Suppressor macrophage (primary cell): ENCODE measurements at places on chromosomes 16 and 17.
A peak's percentile ranks its signal among the peaks of the same experiment; 100 is the strongest.

- no peak for DNase-seq
Observed at GRCh38 chr16:56399486-56399885, 25.9 kb downstream of the AMFR start.

- no peak for DNase-seq
Observed at GRCh38 chr17:1636732-1637285, 8.2 kb upstream of the SLC43A2 start.

GRCh38 chr17:77099997-77100396 lies 40.8 kb upstream of the SEC14L1 start:
- peak; percentile 97 for DNase-seq

- no peak for DNase-seq
Observed at GRCh38 chr16:77637940-77638339, 84.4 kb upstream of the NUDT7 start.

DNA sequence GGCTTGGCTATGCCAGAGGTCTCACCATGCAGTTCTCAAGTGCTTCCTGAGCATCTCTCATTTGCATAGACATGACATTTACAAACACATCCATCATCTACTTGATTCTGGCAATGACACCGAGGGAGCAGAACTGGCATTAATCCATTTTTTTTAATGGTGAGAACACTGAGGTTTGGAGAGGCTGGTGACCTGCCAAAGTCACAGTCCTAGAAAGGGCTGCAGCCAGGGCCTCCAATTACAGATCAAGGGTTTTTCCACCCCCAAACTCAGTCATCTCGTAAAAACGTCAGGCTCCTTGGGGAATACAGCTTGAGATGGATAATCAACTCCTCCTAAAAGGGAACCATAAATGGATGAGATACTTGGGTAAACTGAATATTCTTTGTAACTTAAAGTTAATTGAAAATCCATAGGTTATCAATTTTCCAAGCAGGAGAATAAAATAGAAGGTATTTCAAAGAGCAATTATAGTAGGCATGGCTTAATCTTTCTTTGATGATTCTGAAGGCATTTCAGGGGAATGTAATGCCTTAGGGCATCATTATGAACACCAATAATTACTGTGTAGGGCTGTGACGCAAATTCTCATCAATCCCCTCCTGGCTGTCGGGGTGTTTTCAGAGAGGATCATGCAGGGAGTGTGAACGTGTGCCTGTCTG lies 9.4 kb upstream of the MEOX1 start:
- no peak for DNase-seq

GRCh38 chr16:69942099-69942491 lies 9.0 kb upstream of the CLEC18A start:
- no peak for DNase-seq

DNA sequence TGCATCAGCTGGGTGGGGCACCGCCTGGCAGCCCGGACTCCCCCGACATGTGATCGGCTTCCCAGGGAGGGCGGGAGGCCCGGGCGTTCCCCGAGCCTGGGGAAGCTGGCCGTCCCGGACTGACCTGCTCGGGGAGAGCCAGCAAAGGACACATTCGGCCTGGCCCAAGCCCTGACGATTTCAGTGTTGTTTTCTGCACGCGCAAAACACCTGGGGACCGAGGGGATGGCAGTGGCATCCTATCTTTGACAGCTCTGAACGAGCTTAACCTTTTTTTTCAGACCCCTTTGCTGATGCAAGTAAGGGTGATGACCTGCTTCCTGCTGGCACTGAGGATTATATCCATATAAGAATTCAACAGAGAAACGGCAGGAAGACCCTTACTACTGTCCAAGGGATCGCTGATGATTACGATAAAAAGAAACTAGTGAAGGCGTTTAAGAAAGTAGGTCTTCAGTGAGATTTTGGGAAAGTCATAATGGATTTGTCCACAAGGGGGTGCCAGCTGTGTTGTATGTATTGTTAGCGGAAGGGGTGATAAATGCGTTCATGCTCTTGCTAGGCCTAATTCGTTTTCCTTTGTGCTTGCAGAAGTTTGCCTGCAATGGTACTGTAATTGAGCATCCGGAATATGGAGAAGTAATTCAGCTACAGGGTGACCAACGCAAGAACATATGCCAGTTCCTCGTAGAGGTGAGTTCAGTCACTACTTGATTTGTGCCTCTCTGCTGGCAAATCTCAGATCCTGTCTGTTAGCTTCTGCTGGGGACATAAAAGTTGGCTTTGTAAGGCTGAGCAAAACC lies 1.0 kb downstream of the EIF1 start:
- peak; percentile 74 for DNase-seq

DNA sequence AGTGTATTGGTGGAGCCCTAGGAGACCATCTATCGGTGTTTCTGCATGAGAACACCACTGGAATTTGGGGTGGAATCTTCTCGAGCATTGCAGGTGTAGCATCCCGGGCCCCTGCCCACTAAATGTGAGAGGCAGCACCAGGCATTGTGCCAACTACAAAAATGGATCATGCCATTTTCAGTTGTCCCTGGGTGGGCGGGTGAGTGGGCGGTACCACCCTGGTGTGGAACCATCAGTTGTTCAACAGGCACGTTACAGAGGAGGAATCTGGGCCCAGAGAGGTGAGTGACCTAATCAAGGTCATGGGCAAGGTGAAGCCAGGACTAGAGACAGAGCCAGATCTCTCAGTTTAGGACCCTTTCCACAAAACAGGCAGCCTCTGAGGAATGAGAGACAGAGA lies 8.8 kb downstream of the PIPOX start:
- no peak for DNase-seq

DNA sequence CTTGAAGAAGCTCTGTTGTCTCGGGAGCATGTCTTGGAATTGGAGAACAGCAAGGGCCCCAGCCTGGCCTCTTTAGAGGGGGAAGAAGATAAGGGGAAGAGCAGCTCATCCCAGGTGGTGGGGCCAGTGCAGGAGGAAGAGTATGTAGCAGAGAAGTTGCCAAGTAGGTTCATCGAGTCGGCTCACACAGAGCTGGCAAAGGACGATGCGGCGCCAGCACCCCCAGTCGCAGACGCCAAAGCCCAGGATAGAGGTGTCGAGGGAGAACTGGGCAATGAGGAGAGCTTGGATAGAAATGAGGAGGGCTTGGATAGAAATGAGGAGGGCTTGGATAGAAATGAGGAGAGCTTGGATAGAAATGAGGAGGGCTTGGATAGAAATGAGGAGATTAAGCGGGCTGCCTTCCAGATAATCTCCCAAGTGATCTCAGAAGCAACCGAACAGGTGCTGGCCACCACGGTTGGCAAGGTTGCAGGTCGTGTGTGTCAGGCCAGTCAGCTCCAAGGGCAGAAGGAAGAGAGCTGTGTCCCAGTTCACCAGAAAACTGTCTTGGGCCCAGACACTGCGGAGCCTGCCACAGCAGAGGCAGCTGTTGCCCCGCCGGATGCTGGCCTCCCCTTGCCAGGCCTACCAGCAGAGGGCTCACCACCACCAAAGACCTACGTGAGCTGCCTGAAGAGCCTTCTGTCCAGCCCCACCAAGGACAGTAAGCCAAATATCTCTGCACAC lies 21.2 kb downstream of the AKAP1 start:
- no peak for DNase-seq

GRCh38 chr16:14331020-14331419 lies 259.9 kb downstream of the MRTFB start:
- no peak for DNase-seq

GRCh38 chr17:9410301-9410700 lies 165.3 kb downstream of the STX8 start:
- DNase-seq: no peak

GRCh38 chr17:5562661-5563360 lies 21.5 kb downstream of the NLRP1 start:
- no peak for DNase-seq

DNA sequence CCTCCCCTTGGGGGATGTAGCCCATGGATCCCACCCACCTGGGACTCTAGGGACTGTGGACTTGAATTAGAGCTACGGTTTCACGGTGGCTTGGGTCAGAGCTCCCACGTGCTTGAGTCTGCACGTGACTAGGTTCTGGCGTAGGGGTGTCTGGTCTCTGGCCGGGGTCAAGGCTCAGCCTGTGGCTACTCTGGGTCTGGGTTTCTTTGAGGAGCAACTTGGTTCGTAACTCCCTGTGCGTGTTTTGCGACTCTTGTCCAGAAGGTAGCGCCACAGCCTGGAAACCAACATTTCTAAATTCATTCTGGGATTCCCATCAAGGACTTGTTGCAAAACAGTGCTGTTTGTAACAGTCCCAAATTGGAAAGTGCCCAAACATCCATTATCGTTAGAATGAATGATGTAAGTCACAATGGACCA lies 470 bp upstream of the GGT6 start:
- DNase-seq: no peak

GRCh38 chr17:77182205-77183172 lies 41.7 kb downstream of the SEC14L1 start:
- DNase-seq: peak; percentile 74

- no peak for DNase-seq
Observed at GRCh38 chr16:27489421-27489820, 60.3 kb downstream of the GTF3C1 start.

DNA sequence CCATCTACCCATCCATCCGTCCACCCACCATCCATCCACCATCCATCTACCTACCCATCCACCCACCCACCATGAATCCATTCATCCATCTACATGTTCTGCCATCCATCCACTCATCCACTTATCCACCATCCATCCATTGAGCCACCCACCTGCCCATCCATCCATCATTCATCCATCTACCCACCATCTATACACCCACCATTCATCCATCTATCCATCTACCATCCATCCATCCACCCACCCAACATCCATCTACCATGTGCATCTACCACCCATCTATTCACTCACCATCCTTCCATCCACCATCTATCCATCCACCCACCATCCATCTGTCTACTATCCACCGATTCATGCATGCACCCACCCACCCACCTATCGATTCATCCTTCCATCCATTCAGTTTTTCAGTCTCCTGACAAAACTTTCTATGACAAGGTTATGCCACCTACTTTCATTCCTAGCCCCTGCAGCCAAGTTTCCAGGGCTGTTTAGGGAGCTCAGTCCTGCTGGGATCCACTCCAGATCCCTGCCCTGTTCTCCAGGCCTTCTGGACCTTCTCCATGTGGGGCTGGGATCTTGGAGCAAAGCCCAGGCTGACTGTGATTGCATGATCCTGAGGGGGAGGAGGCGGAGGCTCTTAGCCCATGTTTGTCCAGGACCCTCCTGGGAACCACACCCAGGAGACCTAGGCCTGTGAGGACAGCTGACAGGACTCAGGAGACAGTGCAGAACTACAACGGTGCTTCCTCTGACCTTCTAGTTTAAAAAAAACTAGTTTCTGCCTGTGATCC lies 27.4 kb downstream of the BCO1 start:
- DNase-seq: no peak

- peak; percentile 87 for DNase-seq
Observed at GRCh38 chr17:42677921-42678781, 1.4 kb upstream of the PLEKHH3 start.

DNA sequence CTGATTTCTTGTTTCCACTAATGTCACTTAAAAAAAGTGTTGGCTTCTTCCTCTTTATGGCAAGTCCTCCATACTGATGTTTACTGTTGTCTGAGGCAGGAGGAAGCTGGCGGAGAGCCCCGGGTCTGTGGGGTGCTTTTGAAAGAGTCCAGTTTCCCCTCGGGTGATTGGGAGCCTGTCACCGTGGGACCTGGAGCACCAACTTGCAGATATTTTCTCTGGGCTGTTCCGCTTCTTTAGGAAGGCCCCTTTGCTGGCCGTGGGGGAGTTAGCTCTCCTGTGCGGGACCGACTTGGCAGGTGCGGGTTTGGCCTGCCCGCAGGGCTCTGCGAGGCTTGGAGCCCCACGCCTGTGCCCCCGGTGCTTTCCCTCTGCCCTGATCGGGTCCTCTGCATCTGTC lies 3.1 kb downstream of the BANP start:
- DNase-seq: peak; percentile 82

DNA sequence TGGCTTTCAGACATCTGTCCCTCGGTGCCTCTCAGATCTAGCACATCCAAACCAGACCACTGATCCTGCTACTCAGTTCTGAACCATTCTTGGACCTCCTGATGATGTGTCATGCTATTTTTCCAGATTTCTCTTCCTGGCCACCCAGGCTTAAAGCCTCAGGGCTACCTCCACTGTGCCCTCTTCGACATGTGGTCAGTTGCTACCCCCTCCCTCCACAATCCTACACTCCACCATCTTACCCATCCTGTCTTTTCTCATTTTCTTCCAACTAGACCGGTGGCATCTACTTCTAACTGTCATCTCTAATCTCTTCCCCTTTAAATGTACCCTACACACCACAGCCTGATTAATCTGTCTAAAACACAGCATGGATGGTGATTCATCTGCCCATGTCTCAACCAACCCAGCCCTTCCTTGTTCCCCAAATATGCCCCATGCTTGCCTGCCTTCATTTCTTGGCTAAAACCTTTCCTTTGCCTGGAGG lies 478.6 kb downstream of the SLC39A11 start:
- DNase-seq: peak; percentile 40

- DNase-seq: peak; percentile 82
Observed at GRCh38 chr17:50163843-50164696, 1.7 kb upstream of the SGCA start.

- peak; percentile 13 for DNase-seq
Observed at GRCh38 chr17:77572065-77572601, 386.4 kb upstream of the TNRC6C start.

DNA sequence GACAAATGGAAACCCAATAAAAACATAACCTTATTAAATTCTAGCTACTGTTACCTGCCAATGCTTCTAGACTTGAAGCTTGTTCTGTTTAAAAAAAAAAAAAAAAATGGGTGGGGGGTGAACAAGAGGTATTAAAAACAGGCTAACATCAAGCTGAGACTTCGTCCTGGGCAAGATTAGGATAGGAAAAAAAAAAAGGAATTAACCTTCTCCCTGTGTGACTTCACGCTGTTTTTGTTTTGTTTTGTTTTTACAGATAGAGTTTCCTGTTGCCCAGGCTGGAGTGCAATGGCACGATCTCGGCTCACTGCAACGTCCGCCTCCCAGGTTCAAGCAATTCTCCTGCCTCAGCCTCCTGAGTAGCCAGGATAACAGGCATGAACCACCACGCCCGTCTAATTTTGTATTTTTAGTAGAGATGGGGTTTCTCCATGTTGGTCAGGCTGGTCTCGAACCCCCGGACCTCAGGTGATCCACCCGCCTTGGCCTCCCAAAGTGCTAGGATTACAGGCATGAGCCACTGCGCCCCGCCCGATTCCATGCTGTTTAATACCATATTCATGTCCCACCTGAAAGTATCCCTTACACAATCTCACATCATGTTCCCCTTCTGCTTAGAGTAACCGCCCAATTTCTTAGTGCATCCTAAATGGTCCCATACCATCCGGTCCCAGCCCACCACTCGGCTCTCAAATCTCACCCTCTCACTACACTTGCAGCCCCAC lies 2.2 kb downstream of the USP31 start:
- DNase-seq: no peak

- DNase-seq: no peak
Observed at GRCh38 chr17:80822700-80823410, 168.8 kb upstream of the CHMP6 start.

DNA sequence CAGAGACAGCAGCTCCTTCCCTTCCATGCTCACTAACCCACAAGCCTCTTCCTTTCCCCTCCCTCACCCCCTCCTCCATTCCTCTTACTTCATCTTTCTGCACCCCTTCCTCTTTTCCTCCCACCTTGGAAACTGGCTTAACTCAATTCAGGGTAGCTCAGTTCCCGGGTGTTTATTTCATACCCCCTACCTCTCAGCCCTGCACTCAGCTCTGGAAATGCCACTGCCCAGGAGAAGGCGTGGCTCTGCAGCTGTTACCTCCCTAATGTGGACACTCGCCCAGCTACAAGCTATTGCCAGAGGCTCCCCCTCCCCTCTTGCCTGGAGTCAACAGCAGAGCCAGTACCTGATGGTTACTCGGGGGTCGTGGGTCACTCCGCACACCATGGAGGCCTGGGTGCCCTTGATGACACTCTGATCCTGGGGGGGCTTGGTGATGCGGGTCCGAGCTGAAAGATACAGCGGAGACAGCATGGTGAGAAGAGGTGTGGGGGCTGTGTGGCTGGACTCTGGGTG lies 118.4 kb upstream of the CDC42EP4 start:
- no peak for DNase-seq
